C1 segment of cervical spinal cord (tissue), 14 donors: ENCODE measurements at places on chromosomes 1 and 21.

GRCh38 chr1:179340918-179341317 lies 24.9 kb upstream of the AXDND1 start:
- DNase-seq: peak; percentile 2

DNA sequence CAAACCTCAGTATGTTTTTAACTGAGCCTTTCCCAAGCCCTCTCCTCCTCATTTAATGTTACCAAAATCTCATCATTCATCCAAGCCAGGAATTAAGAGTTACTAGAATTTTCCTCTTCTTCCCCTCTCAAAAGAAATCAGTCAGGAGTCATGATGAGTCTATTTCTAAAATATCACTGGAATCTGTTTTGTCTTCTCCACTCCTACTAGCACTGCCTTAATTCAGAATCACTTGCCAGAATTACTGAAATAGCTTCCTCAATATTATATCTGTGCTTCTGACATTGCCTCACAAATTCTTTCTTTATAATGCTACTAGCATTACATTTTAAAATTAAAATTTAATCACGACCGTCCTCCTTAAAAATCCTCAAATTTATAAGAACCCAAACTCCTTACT lies 106.1 kb downstream of the PTGER3 start:
- no peak for DNase-seq

GRCh38 chr1:156157506-156157905 lies 4.1 kb downstream of the SEMA4A start:
- DNase-seq: no peak

- no peak for DNase-seq
Observed at GRCh38 chr1:59108481-59109317, 188.2 kb upstream of the FGGY start.

DNA sequence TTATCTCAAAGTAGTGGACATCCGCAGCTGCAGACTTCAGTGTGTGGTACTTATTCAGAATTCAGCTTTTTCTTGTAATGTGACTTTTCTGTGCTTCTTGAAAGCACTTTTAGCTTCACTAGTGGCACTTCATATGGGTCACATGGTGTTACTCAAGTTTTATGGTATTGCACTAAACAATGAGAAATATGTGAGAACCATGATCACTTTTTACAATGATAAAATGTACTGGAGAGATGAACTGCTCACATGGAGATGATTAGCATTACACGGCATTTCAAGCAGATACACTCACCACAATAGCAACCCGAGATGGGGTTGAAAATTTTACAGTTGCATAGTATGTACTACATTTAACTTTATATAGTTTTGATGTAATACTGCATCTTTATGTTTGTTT lies 40.1 kb upstream of the GPR52 start:
- no peak for DNase-seq

GRCh38 chr1:33007190-33008050 lies 29.3 kb downstream of the AK2 start:
- no peak for DNase-seq

GRCh38 chr1:185433667-185434066 lies 116.6 kb upstream of the IVNS1ABP start:
- no peak for DNase-seq

GRCh38 chr1:73162564-73162963 lies 880.2 kb upstream of the NEGR1 start:
- DNase-seq: no peak

DNA sequence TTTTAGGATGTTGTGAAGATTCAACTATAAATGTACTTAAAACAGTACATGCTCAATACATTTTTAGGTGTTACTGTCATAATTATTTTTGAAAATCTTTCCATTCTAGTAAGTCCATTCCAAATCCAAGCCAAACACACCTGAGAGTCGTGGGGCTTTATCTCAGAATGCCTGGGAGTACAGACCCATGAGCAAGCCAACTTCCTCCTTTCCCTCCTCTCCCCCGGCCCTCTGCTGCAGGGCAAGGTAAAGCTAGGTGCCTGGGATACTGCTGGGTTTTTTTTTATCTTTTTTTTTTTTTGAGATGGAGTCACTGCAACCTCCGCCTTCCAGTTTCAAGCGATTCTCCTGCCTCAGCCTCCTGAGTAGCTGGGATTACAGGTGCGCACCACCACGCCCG lies 16.5 kb downstream of the TMEM51 start:
- no peak for DNase-seq

DNA sequence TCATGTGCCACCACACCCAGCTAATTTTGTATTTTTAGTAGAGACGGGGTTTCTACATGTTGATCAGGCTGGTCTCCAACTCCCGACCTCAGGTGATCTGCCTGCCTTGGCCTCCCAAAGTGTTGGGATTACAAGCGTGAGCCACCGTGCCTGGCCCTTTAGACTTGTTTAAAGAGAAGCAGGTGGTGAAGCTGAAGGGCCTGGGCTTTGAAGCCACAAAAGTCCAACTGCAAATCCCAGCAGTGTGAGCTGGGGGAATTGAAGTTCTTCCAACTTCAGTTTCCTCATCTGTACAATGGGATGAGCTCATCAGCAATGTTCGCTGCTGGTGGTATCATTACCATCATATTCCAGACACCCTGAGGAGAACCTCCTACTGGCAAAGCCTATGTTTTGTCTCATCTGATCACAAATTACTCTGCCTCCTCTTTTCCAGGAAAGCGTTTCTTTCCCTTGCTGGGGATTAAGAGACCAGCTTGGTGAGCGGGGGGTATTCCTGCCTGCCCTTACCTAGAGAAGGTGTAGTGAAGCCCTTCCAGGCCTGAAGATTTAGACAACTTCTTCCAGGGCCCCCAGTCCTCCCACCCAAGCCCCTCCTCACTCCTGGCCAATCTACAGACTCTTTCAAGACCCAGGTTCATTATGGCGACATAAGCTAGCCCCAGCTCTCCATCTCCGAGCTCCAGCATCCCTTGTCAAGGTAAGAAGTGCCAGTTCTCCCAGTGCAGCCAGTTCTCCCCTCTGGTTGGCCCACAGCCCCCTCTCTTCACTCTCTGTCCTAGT lies 2.4 kb upstream of the SHISA4 start:
- no peak for DNase-seq

DNA sequence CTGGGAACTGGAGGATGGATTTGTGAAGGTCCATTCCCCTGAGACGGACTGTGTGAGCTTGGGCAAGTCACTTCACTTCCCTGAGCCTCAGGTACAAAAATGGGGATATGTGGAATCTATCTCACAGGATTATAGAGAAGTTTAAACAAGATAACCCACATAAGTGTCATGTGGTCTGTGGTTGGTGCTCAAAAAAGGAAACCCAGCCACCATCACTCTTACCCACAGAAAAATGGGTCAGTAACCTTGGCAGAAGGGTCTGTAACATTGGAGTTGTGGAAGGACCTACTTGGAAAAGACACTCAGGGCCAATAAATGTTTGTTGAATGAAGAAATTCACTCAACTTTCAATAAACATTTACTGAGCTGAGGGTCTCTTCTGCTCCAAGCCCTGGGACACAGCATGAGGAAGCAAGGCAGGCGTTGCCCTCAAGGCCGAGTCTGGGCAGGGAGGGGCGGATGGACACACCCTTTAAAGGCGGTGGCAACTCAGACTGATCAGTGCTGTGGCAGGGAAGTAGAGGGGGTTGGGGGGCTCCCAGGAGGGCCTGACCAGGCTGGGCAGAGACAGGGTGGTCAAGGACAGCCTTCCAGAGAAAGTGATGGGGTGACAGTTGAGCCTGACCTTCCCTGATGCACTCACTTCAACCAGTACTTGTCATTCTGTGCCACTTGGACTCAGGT lies 66.7 kb upstream of the ACOT11 start:
- DNase-seq: no peak
